ENCODE measurements at places on chromosomes 2 and 18.

DNA sequence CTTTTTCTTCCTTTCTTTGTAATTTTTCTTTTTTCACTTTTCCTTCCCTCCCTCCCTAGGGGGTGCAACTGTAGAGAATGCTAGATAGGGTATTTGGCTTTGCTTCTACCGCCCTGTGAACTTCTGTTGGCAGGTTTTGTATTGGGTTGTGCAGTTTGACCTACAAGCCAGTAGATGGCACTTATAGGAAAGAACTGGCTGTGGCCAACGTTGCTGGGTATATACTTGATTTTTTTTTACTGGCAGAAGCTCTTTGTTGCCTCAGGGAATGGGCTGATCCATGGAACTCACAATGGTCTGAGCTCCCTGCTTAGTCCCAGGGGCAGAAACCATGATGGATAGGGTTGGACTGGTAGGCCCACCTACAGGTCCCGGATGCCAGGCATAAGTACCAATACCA, 1019.5 kb upstream of the LRRTM1 start:
- no peak for DNase-seq

GRCh38 chr2:231062776-231063175, 6.1 kb downstream of the PSMD1 start:
- DNase-seq: no peak

- no peak for DNase-seq
Measured at GRCh38 chr2:8502316-8502715, 179.5 kb upstream of the ID2 start.

GRCh38 chr2:37039580-37039979, 44.6 kb downstream of the HEATR5B start:
- no peak for DNase-seq

DNA sequence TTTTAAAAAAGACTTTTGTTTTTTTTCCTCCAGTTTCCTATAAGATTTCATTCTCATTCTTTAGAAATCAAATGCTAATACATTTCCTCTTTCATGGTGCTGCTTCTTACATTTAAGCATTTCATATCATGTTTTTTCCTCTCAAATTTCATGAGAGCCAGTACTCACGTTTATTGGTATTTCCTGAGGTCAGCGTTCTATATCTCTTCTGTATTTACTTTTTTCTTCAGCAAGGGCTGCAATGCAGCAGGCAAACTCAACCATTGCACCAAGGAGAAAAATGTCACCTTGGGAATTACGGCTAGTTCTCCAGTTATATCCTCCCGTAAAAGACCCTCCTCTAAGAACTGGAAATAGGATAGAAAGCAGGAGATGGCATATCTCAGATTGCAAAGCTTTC, 32.4 kb downstream of the UPP2 start:
- no peak for DNase-seq

DNA sequence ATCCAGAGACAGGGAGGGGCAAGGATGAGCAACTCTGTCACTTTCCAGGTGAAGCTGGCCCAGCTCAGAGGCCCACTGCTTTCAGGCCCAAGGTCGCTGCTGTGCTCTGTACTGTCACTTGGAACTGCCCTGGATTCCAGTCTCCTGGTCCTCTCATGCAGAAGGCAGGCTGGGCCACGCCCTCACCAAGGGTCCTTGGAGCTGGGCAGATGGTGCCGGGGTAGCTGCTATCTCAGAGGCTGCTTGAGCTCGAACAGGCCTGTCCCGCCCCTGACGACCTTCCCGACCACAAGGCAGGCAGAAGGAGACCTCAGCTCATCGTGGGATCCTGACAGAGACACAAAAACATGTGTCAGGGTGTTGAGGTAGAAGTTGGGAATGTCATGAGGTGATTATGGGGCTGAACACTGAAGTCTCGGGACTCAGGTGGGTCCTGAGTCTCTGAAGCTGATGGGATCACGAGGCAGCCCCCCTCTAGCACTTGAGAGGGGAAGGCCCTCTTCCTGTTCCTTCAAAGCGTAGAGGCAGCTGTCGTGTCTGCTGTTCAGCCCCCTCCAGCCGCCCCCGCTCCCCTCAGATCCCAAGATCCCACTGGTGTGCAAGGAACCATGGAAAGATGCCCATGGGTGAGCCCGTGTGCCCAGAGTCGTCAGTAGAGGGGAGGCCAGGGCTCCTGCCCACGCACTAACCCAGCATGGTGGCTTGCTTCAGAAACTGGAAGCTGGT, 78.3 kb downstream of the POLR1A start:
- DNase-seq: no peak
